ENCODE measurements at places on chromosomes 13 and 19. TPM values are rescaled to one million over a fixed set of nuclear protein-coding genes. Genes with fewer than 3 reads are reported as not detected.

DNA sequence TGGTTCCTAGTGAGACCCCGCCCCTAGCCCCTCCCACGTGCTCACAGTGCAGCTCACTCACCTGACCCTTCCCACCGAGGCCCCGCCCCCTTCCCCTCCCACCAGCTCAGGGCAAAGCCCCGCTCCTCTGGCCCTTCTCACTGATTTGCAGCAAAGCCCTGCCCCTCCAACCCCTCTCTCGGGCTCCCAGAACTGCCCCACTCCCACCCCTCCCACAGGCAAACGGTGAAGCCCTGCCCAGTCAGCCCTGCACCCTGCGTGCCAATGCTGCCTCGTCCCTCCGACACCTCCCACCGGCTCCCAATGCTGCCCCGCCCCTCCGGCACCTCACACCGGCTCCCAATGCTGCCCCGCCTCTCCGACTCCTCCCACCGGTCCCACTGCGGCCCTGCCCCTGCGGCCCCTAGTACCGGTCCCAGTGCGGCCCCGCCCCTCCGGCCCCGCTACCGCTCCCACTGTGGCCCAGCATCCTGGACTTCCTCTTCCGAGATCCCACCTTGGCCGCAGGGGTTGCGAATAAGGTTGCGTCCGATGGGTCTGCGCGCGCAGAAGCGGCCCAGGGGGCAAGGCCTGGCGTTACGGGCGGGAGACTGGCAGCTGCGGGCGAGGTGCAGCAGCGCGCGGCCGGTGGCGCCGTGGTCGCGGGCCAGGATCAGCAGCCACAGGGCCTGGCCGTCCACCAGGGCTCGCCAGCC, 834 bp downstream of the FBXO27 start:
- no peak overlapping the region for H3K27ac ChIP-seq
- peaks cover under 1% of the 10 kb centered on the region for H3K27me3 ChIP-seq
- peak; percentile 95 for DNase-seq
- H3K36me3 ChIP-seq: peaks cover 6% of the 10 kb centered on the region

DNA sequence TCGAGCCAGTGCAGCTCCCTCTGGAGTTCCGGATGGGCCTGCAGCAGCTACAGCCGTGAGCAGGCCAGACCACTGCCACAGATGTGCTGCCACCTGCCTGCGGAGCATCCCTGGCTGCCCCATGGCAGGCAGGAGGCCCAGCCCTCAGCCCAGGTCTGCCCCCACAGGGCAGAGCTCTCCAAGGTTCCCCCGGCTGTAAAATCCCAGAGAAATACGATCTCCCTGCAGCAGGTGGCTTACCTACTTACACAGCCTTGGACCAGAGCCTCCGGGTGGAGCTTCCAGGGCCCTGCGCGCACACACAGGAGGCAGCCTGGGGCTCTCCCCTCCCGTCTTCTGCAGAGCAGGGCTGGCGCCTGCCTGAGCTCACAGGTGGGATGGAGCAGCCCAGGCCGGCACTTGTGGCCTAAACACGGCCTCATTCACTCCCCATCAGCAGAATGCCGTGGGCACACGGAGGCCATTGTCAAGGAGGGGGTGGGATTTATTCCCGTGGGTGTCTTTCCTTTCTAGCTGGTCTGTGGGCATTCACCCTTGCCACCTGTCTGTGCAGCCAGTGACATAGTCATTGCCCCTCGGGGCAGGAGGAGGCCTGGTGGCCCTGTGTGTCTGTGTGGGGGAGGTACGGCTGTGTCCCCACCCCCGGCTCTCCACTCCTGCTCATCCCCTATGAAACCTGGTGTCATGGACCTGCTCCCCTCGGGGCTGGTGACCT, 118.0 kb downstream of the KDM4B start:
- H3K27me3 ChIP-seq: no peaks in the 10 kb centered on the region
- H3K27ac ChIP-seq: no peak overlapping the region
- peaks cover 12% of the 10 kb centered on the region for H3K36me3 ChIP-seq
- no peak for DNase-seq
- H3K4me1 ChIP-seq: peaks cover 24% of the 10 kb centered on the region
- H3K4me3 ChIP-seq: no peak overlapping the region

DNA sequence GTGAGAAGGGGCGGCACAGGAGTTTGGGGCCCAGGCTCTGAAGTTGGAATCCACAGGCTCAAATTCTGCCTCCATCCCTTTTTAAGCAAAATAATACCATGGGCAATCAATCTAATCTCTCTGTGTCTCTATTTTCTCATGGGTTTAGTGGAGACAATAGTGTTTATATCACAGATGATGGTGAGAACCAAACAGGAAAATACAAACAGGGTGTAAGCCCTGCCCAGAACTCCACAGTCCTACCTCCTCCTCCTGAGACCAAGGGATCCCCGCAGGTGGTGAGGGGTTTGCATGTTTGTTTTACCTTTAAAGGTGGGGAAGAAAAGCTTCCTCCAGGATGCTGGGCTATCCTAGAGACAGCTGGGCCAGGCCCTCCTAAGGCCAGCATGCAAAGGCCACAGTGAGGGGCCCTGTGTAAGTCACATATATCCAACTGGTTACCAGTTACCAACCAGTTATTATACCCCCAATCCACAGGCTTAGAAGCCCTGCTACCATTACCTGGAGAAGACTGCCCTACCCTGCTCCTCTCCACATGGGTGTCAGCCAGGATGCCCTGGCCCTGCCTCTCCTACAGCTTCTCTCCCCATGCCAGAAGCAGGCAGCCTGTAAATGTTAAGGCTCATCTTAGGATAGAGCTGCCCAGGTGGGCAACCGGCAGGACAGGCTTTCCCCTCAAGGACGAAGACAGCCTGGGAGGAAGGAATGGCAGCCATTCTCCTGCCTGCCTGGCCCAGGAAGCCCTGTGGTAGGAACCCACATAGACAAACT, 658.4 kb downstream of the UQCRFS1 start:
- no peaks in the 10 kb centered on the region for H3K36me3 ChIP-seq
- no peaks in the 10 kb centered on the region for H3K27me3 ChIP-seq
- H3K4me1 ChIP-seq: no peaks in the 10 kb centered on the region
- H3K27ac ChIP-seq: no peak overlapping the region
- no peak overlapping the region for H3K4me3 ChIP-seq

- H3K4me3 ChIP-seq: peak overlapping the region; percentile 72
- DNase-seq: peak; percentile 71
- H3K27ac ChIP-seq: no peak overlapping the region
- H3K4me1 ChIP-seq: peaks cover 13% of the 10 kb centered on the region
- H3K27me3 ChIP-seq: peaks cover 59% of the 10 kb centered on the region
- no peaks in the 10 kb centered on the region for H3K36me3 ChIP-seq
These were observed 495 bp downstream of the DCLK1 start for GRCh38 chr13:36130552-36131221.

- no peaks in the 10 kb centered on the region for H3K27me3 ChIP-seq
- no peak for DNase-seq
- no peaks in the 10 kb centered on the region for H3K4me1 ChIP-seq
- H3K27ac ChIP-seq: no peak overlapping the region
- no peak overlapping the region for H3K4me3 ChIP-seq
These were observed 81.6 kb downstream of the DPF1 start for GRCh38 chr19:38142176-38143035.

GRCh38 chr13:52832313-52832712, 16.1 kb downstream of the PCDH8 start:
- H3K27ac ChIP-seq: no peak overlapping the region
- H3K4me1 ChIP-seq: peaks cover 2% of the 10 kb centered on the region
- H3K27me3 ChIP-seq: peaks cover 5% of the 10 kb centered on the region
- DNase-seq: no peak
- no peaks in the 10 kb centered on the region for H3K36me3 ChIP-seq

- H3K27ac ChIP-seq: peak overlapping the region; percentile 75
- H3K27me3 ChIP-seq: no peaks in the 10 kb centered on the region
- peak overlapping the region; percentile 61 for H3K4me3 ChIP-seq
- no peak for DNase-seq
These were observed 2.7 kb downstream of the LPAR6 start for GRCh38 chr13:48410199-48410598.

- peaks cover 12% of the 10 kb centered on the region for H3K36me3 ChIP-seq
- DNase-seq: no peak
- H3K4me3 ChIP-seq: peak overlapping the region; percentile 96
- H3K27ac ChIP-seq: peak overlapping the region; percentile 79
These were observed 496 bp downstream of the ZNF574 start for GRCh38 chr19:42076380-42076944.

- H3K27ac ChIP-seq: no peak overlapping the region
- H3K36me3 ChIP-seq: no peaks in the 10 kb centered on the region
- H3K27me3 ChIP-seq: no peaks in the 10 kb centered on the region
These were observed 55.2 kb upstream of the FLT1 start for GRCh38 chr13:28550091-28550490.

GRCh38 chr19:23321953-23322549, 71.9 kb upstream of the ZNF724 start:
- H3K36me3 ChIP-seq: peaks cover 19% of the 10 kb centered on the region
- no peaks in the 10 kb centered on the region for H3K4me1 ChIP-seq
- DNase-seq: no peak
- no peaks in the 10 kb centered on the region for H3K27me3 ChIP-seq
- no peak overlapping the region for H3K4me3 ChIP-seq

- peaks cover 9% of the 10 kb centered on the region for H3K4me1 ChIP-seq
- H3K27me3 ChIP-seq: peaks cover 7% of the 10 kb centered on the region
- no peak overlapping the region for H3K4me3 ChIP-seq
- no peaks in the 10 kb centered on the region for H3K36me3 ChIP-seq
- no peak for DNase-seq
These were observed 102.1 kb downstream of the IRS2 start for GRCh38 chr13:109684084-109684823.

DNA sequence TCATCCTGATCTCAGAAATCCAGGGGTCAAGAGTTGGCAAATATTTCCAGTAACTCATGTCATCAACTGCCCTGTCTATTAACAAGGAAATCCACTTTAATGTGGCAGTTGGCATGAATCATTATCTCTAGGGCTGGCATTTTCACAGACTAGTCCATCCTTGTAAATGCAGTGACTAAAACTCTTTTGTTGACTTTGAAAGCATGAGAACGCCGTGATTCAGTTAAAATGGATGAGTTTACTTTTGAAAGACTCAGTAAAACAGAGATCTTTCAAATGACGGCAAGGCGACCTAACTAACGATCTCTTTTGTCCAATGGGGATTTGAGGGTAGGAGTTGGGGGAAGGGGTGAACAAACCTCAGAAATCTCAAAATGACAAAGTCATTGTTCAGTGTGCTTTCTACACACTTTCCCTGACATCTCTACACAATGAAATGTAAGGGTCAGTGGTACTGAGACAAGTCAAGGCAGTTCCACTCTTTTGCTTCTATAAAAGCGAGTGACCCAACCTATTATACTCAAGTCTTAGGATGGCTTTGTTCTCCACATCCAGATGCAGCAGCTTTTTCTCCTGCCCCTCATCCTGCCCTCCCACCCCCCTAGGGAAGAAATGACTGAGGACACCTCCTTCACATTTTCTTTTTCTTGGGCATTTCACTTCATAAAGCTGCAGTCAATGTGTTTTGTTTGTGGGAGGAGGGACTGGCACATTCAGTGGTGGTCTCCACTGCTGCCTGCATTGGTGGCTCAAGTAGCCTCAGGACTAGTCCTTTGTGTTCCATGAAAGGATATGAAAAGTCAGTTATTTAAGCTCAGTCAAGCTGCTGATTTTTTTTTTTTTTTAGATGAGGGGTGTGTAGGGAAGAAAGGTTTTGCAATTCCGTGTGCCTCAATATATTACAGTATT, 200.5 kb downstream of the ABCC4 start:
- no peak overlapping the region for H3K4me3 ChIP-seq
- H3K27ac ChIP-seq: peak overlapping the region; percentile 77
- H3K27me3 ChIP-seq: no peaks in the 10 kb centered on the region

DNA sequence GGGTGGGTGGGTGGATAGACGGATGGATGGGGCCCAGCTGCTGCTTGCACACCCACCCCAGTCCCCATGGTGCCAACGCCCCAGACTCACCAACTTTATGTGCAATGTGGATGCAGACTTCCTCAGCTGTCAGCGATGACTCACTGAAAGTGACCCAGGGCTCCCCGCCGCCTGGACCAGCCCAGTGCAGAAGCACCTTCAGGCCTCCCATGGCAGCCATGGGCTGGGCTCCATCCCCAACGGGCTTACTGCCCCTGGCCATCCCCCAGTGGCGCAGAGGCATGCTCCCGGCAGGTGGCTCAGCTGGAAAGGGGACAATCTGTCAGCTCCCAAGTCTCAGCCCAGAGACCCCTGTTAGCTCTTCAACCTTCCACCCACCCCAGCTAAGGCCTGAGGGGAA, 2.2 kb downstream of the TYK2 start:
- H3K27me3 ChIP-seq: no peaks in the 10 kb centered on the region
- peaks cover 17% of the 10 kb centered on the region for H3K4me1 ChIP-seq
- no peak overlapping the region for H3K4me3 ChIP-seq
- peaks cover 14% of the 10 kb centered on the region for H3K36me3 ChIP-seq
- H3K27ac ChIP-seq: no peak overlapping the region

DNA sequence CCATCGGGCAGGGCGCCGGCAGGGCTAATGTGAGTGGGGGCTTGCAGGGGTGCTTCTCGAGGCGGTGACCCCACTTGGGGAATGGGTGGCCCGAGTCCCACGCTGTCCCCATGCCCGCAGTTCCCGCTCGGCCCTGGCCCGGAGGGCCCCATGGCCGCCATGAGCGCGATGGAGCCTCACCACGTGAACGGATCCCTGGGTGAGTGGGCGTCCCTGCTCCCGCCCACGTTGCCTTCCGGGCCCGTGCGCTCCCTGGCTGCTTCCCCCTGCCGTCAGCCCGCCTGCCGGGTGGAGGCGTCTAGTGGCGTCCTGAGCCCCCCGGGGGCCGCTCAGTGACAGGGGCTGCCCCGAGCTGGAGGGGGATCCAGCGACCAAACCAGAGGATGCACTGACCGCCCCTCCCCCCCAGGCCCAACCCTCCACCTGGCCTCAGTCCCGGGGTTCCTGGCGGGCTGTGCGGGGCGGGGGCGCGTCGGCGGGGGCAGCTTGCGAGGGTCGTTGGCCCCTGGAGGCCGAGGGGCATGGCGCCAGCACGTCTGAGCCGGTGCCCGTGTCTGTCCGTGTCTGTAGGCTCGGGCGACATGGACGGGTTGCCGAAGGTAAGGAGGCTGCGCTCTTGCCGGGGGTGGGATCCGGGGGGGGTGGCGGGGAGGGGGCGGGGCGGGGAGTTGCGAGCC, 4.8 kb downstream of the ISYNA1 start:
- H3K4me1 ChIP-seq: peaks cover 16% of the 10 kb centered on the region
- H3K36me3 ChIP-seq: no peaks in the 10 kb centered on the region
- no peak overlapping the region for H3K4me3 ChIP-seq
- H3K27ac ChIP-seq: no peak overlapping the region
- H3K27me3 ChIP-seq: no peaks in the 10 kb centered on the region

GRCh38 chr13:112623051-112623711, 35.2 kb upstream of the TUBGCP3 start:
- H3K27ac ChIP-seq: no peak overlapping the region
- H3K4me3 ChIP-seq: no peak overlapping the region
- no peak for DNase-seq
- H3K4me1 ChIP-seq: no peaks in the 10 kb centered on the region

GRCh38 chr13:80630685-80631121, 289.8 kb upstream of the SPRY2 start:
- peaks cover 3% of the 10 kb centered on the region for H3K36me3 ChIP-seq
- H3K4me1 ChIP-seq: peaks cover 19% of the 10 kb centered on the region
- H3K4me3 ChIP-seq: no peak overlapping the region
- peak overlapping the region; percentile 46 for H3K27ac ChIP-seq

GRCh38 chr13:43749503-43749902, 37.3 kb downstream of the ENOX1 start:
- H3K36me3 ChIP-seq: no peaks in the 10 kb centered on the region
- no peaks in the 10 kb centered on the region for H3K27me3 ChIP-seq
- no peak for DNase-seq
- H3K4me1 ChIP-seq: peaks cover 25% of the 10 kb centered on the region
- H3K4me3 ChIP-seq: no peak overlapping the region

Gene ZNF568
- total RNA-seq: 7.6 TPM

Gene ZNF585A
- total RNA-seq: 7.1 TPM

Gene FAM216B
- total RNA-seq: not detected

Gene GNG7
- 2.5 TPM for total RNA-seq

Gene NDUFA11
- total RNA-seq: 224 TPM

Gene TMEM38A
- total RNA-seq: 3.7 TPM

Gene TMEM143
- total RNA-seq: 10.1 TPM

Gene KCNJ14
- 0.90 TPM for total RNA-seq

Gene KANK2
- total RNA-seq: 345 TPM

Gene RNF225
- not detected for total RNA-seq

Gene PRSS57
- total RNA-seq: not detected

All from chondrocyte (in vitro differentiated cells).